ENCODE measurements at places on chromosomes 4 and X.

GRCh38 chr4:165440415-165441158 is 61.8 kb downstream of the CPE start:
- DNase-seq: no peak

DNA sequence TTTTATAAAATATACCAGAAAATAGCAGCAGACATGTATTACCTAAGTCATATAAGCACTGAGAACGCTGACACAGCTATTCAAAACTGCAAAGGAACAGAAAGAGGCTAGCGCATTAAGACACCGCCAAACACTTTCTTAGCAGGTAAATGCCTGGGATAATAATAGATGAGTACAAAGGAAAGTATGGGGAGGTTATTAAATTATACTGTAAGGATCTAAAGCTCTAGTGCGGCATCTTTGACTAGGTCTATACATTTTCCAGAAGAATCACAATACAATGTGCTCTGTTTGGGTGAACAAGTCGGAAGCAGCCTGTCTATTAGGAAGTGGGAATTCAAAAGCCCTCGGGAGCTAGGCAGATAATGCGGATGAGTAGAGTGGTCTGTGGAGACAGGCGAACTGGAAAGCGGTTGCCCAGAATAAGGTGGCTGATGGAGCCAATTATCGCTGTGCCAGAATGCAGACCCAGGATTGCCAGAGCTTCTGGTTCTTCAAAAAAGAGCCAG is 443.6 kb upstream of the TENM3 start:
- no peak for DNase-seq

DNA sequence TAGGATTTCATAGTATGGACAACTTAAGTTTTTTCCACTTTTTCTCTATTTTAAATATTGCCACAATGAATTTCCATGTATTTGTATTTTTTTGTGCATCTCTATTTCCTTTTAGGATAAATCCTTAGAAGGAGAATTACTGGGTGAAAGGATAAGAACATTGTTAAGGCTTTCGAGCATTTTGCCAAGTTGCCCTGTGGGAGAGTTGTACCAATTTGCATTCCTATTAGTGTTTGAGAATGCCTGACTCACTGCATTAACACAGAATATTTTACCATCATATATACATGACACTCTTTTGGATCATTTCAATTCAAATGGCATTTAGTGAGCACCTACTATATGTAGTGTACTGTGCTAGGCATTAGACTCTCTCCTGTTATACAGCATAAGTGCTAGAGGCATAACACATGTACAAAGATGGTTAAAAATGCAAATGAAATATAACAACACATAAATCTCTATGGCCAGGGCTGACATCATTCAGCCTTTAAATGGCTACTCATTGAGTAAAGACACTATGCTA is 57.0 kb downstream of the PLAC1 start:
- DNase-seq: no peak

- no peak for DNase-seq
These were observed 191.6 kb upstream of the LDB2 start for GRCh38 chr4:17090063-17090462.

- no peak for DNase-seq
These were observed 3.3 kb upstream of the NKX3-2 start for GRCh38 chr4:13547485-13548041.

DNA sequence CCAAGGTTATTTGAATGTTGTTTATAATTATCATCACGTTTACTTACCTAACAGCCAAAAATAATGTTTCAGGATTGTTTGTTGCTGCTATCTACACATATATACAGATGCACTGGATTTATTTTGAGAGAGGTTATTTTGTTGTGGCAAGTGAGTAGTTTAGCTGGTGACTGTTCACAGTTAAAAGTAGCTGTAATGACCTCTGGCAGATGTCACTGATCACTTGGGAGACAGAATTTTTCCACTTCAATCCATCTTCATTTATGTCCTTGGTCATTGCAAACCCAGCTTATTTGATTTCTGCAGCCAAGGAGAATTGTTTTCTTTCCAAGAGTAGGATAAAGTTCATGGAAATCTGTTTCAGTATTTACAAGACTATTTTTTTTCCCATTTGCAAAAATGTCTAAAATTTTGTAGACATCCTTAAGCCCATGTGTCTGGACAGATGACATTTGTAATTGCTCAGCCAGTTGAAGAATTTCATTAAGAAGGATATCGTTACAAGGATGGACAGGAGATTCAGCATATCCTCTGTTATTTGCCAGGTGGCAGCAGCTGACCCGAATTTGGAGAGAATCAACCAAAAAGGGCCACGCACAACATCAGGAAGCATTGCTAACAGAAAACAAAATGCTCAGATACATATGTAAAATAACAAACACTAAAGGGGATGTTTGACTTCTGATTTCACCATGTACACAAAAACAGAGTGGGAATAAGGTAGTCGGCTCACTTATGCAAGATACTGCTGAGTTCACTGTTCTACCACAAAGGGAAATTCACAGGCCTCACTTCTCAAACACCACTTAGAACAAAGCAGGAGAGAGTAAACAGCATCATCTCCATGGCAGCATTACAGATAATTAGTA is 64.5 kb downstream of the GPRIN3 start:
- DNase-seq: no peak

GRCh38 chrX:107672955-107673378 is 44.7 kb downstream of the PRPS1 start:
- no peak for DNase-seq

GRCh38 chr4:152936446-152937335 is 568 bp downstream of the FHDC1 start:
- no peak for DNase-seq

DNA sequence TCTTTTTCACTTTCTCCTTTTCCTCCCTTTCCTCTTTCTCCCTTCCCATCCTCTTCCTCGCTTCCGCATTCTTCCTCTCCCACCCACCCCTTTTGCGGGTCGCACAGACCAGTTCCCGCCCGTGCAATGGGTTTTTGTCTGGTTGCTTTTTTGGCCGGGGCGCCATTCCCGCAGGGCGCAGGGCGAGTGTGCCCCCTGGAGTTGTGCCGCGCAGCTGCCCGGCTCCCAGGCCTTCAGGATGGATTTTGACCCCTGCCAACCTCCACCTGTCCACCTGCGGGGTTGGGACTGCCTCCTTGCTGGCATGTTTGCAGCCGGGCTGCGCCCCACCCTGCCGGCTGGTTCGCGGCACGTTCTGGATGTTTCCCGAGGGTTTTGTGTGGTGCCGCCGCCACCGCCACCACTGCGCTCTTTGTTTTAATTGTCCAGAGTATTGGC is 578 bp upstream of the SEL1L3 start:
- no peak for DNase-seq

- DNase-seq: no peak
These were observed 77.2 kb downstream of the RASL11B start for GRCh38 chr4:52939325-52939724.

- no peak for DNase-seq
These were observed at the start of gene PPP2R2C for GRCh38 chr4:6472387-6473263. Gene PPP2R2C, minus strand, starts transcription at chr4:6472614. Its CDS starts 385 bp downstream, at chr4:6472229.

DNA sequence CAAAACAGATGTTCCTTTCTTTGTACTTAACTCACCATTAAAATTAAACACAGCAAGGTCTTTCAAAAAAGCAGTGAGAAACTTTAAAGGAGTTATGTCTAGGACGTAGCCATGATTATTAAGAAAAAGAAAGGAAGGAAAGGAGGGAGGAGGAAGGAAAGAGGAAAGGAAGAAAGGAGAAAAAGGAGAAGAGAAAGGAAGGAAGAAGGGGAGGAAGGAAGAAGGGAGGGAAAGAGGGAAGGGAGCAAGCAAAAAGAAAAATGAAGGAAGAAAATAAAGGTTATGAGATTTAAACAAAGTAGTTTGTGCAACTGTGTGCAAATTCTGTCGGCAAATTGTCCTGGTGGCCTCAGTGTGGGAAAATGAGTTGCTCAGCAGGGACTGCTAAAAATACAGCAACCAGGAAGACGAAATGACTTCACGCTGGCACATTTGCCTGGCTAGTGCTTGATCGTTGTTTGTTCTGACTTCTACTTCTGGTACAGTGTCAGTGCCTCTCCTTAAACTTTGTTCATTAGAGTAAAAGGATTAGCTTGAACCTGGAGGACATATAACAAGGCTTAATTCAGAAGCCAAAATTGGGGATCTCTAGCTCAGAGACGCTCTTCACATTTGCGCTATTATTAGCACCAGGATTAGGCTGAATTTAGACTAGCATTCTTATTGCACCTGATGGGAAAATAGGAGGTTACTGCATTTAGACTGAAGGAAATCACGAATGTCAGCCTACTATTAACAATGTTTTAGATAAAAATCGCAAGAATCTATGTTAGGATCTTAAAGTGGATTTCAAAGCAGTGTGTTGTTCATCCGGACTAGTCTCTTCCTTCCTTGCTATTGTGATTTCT is 81.2 kb downstream of the DCK start:
- DNase-seq: no peak

- DNase-seq: no peak
These were observed 16.0 kb upstream of the RBMXL3 start for GRCh38 chrX:115173181-115173580.

GRCh38 chrX:38881727-38882126 is 80.5 kb downstream of the MID1IP1 start:
- DNase-seq: no peak

DNA sequence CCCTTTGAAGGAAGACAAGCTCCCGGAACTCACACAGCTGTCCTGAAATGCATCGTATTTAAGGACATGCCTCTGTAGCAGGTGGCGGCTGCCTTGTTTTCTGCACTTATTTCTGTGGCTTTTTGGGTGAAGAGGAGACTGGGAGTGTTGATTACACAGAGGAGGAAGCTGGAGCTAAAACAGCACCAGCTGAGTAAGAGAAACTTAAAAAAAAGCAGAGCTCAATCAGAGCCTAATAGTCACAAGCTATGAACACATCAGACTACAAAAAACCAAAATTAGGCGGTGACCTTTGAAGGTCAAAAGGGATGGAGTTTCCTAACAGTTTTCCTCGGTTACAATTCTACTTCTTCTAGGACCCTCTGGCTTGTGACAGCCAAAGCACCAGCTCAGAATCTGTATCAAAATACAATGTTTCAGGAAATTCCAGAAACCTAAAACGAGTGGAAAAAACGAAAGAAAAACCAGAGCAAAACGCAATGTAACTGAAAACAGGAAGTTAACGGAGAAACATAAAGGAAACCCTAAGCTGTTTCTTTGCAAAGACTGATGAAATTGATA is 13.5 kb downstream of the PRKX start:
- no peak for DNase-seq

- no peak for DNase-seq
These were observed at the start of gene TCEAL9 for GRCh38 chrX:103356130-103356798. Gene TCEAL9, plus strand, starts transcription at chrX:103356506. Its CDS starts 1,179 bp downstream, at chrX:103357685.

DNA sequence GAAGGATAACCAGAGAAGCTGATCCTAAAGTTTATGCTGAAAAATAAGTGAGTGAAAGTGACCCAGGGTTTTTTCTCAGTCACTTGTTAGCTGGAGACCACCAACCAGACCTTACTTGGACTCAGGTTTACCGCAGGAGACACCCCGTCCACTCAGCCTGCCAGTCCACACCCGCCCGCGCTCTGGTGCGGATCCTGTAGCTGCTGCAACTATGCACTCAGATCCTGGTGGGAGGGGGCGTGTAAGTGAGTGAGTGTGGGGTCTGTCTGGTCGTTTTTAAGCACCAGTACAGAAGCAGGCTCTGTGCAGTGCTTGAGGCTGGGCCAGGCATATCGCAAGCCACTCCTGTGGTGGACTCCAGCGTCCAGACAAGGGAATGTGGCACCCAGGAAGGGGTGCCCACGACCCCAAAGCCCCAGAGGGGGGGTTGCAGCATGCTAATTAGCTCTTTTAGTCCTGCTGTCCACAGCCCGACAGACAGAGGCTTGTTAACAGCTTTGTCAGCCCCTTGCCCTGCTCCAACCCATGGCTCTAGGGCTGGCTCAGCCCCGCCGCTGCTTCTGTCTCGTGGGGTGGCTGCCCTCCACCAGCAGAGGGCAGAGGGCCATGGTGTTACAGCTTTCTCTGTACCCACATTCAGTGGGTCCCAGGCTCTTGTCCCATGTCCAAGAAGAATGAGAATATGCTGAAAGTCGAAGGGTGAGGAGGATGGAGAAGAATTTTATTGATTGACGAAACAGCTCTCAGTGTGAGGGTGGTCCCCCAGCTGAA is 40.4 kb upstream of the PPP1R2C start:
- no peak for DNase-seq

DNA sequence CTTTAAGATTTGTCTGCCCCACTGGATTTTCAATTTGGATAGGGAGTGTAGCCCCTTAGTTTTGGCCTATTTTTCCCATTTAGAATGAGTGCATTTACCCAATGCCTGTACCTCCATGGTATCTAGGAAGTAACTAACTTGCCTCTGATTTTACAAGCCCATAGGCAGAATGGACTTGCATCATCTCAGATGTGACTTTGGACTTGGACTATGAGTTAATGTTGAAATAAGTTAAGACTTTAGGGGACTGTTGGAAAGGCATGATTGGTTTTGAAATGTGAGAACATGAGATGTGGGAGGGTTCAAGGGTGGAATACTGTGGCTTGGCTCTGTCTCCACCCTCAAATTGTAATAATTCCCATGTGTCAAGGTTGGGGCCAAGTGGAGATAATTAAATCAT is 2480.2 kb downstream of the PCDH7 start:
- DNase-seq: no peak

- no peak for DNase-seq
These were observed 47.1 kb downstream of the FAM193A start for GRCh38 chr4:2583517-2583916.

DNA sequence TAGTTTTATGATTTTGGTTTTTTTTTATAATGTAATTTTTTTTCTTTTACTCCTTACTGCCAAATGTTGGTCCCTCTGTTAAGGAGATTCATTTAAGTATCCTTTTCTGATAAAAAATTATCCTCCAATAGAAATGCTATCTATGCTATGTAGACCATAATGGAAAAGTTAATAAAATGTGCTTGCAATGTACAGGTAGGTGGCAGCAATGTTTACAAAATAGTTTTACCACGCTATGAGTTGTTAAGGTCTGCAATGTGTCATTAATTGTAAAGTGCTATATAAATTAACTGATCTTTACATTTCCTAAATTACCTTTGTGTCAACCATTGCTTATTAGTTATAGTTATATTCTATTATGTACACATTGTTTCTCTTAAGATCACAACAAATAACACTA is 3.8 kb upstream of the CENPC start:
- DNase-seq: no peak
